ENCODE measurements at places on chromosomes 7 and 10.
A peak's percentile ranks its signal among the peaks of the same experiment; 100 is the strongest.

GRCh38 chr7:74051629-74052410 lies 23.8 kb downstream of the ELN start:
- peak; percentile 70 for DNase-seq

DNA sequence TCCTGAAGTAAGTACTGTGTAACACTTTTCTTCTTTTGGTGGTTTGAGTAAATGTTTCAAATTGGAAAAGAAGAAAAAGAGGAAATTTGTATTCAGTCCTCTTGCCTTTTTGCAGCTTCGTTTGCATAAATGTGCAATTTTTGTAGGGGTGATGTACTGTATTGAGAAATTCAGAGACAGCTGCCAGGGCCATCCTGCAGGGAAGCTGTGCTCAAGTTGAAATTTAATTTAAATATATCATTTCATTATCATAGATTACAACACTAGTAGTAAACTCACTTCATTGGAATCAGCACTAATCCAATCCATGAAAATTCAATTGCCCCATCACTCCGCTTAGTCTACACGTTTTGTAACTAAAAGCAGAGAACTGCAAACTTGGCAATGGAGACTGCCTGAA lies 415.4 kb downstream of the DNAJB9 start:
- no peak for DNase-seq

DNA sequence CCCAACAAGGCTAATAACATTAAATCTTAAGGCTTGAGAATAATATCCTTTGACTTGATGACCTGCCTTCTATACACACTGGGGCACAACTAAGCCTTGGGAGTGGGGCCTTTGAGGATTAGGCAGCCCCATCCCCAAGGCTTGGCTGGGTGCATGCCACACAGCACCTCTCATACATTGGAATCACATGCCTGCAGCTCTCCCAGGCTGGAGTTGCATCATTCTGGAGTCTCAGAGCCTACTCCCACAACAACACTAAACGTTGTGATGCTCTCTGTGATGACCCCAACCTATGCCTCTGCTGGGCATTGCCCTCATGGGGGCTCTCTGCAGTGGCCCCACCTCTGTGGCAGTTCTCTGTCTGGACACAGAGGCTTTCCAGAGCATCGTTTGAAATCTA lies 31.9 kb upstream of the SGCE start:
- no peak for DNase-seq

DNA sequence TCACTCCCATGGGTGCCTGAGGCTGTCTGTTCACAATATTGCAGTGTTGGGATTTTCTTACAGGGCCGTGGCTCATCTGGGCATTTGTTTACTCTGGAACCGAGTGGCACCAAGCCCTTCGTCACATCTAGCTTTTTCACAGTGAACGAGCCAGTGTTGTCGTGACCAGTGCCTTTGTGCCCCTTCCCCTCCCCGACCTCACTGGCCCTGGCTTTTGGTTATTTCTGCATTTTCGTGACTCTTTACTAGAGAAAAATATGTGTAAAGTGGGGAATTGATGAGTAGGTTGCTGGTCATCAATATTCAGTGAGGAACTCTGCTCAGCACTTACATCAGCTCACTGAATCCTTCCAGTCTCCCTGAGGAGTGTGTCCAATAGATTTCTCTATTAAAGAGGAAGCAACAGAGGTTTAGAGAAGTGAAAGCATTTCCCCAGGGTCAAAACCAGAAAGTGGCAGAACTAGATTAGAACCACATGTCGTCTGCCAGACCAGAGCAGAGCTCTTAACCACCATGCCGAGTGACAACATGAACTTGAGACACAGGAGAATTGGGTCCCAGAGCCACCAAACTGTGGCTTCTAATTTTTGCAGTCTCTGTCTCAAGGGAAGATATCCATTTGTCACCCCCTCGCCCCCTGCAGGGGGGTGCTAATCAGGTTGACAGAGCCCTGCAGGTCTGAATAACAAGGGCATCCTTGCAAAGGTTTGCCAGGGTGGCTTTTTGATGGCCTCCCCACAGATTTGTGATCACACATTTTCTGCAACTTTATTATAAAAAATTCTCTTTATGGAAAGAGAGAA lies 125.3 kb downstream of the CHN2 start:
- no peak for DNase-seq

DNA sequence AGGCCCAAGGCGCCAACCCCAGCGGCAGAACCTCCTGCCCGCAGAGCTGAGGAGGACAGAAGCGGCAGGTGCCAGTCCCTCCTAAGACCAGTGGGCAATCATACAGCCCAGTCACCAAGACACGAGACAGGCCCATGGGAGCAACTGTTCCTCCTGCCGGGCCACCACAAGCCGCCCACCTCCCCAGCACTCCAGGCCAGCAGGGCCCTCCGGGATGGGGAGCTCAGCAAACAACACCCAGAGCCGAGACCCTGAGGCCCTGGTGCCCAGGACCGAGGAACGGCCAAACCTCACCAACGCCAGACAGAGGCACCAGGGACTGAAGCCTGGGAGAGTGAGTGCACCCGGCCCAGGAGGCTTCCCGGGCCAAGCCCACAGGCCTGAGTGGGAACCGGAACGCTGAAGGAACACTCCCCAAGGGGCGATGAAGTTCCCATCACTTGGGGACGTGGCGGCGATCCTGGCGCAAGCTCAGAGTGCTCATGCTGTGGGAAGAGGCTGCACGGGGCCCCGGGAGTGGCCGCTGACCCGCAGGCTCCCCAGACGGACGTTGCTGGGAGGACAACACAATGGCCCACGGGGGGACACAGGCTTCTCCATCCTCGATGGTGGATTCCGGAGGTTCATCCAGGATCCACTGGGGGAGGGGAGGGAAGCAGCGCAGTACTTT lies 35.1 kb downstream of the GPER1 start:
- peak; percentile 61 for DNase-seq

DNA sequence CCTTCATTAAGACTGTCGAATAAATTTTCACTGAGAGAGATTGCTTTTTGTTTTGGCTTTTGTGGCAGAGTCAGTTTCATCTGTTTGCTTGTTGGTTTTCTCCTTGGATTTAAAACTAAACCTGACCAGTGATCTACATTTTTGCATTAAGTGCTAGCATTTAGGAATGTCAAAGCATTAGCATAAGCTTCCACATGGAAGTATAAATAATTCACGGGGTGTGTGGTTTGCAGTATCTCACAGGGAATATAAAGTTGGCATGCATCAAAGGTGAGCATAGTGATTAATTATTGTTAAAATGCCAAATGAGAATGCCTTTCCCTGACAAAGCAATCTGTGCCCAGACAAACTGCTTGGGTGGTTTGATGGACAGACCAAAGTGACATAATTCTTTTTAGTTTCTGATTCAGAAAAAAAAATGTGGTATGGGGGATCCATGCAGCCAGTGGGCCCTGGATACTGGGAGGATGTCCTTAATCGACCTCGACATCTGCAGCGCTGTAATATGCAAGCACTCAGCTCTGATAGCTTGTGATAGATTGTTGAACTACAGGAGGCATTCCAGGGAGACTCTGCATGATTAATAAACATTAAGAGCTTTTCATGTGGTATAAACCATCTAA lies 339.3 kb upstream of the POM121L12 start:
- no peak for DNase-seq
